ENCODE measurements at places on chromosomes 16 and 17.
A peak's percentile ranks its signal among the peaks of the same experiment; 100 is the strongest.

DNA sequence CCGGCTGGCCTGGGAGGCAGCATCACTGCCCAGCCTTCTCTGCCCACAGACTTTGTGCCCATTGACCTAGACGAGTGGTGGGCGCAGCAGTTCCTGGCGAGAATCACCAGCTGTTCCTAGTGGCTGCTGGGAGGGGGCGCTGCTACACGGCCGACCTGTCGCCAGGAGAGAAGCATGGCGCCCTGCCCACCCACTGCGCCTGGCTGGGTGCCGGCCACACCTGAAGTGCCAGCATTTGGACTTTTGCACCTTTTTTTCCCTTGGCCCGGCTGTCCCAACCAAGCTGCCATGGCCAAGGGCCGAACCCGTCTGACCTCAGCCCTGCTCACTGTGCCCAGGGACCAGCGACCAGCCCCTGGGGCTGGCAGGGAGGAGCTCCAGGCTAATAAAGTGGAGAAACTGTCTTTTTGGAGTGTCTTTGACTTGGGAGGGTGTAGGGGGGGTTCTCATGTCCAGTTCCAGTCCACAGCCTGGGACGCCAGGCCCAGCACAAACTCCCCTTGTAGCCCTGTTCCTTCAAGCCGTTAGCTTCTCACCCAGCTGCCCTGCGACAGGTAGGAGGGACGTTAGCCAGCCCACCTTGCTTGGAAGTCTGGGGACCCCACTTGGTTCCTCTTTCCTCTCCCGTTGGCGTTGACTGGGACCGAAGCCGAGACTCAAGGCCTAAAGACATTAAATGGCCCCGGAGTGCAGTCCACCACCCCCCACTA lies 939 bp upstream of the WDR90 start:
- DNase-seq: peak; percentile 77

DNA sequence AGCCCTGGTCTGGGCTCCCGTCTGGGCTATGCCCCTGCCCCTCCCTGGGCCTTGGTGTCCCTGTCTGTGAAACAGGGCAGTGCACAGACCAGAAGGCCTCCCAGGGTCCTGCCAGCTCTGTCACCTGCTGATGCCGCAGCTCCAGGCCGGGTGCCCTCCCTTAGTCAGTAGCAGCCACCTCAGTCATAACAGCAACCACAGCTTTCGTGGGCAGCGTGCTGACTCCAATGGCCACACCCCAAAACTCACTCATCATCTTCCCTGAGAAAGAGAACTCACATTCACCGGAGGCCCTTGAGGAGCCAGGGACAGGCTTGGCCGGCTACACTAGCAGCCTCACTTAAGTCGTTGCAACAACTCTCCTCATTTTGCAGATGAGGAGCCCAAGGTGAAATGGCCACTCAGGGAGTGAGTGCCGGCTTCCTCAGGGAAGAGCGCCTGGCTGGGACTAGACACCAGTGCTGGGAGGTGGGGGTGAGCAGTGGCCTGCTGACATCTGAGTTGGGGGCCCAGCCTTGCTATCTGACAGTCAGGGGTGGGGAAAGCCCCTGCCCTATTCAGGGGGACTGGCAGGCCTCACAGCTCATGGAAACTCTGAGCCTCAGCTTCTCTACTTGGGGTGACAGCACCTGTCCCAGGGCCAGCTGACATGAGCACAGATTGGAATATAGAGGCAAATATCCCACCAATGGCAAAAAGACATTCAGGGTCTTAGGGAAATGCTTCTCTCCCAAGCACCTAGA lies 22.6 kb downstream of the SLC5A10 start:
- no peak for DNase-seq

- DNase-seq: no peak
Observed at GRCh38 chr16:52265446-52265861, 281.5 kb downstream of the TOX3 start.

GRCh38 chr16:23496821-23497542 lies 13.3 kb downstream of the GGA2 start:
- no peak for DNase-seq

GRCh38 chr17:34858591-34859565 lies 102.4 kb downstream of the CCT6B start:
- DNase-seq: no peak

- DNase-seq: no peak
Observed at GRCh38 chr16:83769397-83770008, 38.3 kb upstream of the HSBP1 start.
